ENCODE measurements at places on chromosomes 3 and 15.

- DNase-seq, result no peak
Observed at GRCh38 chr3:184157206-184157605, 2.0 kb downstream of the DVL3 start.

DNA sequence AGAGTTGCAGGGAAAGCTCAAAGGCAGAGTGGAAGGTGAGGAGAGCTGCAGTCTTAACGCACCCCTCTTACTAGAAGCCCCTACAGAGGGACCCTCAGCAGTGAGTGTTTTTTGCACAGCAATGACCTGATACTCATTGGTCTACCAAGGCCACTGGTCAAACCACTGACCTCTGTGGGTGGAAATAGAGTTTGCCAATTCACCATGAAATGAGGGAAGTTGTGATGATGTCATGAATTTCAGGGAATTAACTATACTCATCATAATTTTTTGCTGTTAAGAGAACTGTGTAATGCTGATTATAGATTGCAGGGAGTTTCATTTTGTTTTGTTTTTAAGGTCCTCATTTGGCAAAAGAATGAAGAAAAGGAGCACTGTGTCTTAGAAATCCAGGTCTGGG, 101.7 kb upstream of the SMAD3 start:
- no peak for DNase-seq

- DNase-seq, result no peak
Observed at GRCh38 chr15:89839167-89839810, 24.6 kb upstream of the ANPEP start.

- no peak for DNase-seq
Observed at GRCh38 chr3:38487323-38487722, 8.8 kb upstream of the EXOG start.

GRCh38 chr15:69629631-69630161, 177.1 kb downstream of the RPLP1 start:
- DNase-seq, result no peak

DNA sequence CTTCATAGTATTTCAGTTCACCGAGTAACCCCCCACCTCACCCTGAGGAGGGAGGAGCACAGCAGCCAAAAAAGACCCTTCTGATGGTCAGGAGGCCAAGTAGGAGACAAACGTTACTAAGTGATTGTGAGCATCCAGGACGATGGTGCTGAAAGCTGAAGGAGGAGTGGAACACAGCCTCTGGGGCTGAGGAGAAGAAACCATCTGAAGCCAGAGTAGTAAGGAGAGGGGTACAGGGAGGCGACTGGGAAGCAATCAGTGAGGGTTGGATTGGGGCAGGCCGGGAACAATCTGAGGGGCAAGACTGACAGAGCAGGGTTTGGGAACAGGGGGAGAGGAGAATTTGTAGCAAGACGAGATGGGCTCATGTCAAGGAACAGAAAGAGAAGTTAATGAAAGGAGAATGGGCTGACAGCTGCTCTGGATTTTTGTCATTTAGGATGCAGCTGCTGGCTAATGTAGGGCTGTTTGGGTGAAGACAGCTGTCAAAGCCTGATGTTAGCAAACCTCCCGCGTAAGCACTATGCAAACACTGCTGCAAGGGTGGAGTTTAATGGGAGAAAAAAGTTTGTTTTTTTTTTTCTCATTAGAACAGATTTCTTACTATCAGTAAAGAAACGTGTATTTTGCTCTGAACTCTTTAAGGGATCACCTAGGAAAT, 622.2 kb downstream of the EDEM1 start:
- DNase-seq, result no peak

DNA sequence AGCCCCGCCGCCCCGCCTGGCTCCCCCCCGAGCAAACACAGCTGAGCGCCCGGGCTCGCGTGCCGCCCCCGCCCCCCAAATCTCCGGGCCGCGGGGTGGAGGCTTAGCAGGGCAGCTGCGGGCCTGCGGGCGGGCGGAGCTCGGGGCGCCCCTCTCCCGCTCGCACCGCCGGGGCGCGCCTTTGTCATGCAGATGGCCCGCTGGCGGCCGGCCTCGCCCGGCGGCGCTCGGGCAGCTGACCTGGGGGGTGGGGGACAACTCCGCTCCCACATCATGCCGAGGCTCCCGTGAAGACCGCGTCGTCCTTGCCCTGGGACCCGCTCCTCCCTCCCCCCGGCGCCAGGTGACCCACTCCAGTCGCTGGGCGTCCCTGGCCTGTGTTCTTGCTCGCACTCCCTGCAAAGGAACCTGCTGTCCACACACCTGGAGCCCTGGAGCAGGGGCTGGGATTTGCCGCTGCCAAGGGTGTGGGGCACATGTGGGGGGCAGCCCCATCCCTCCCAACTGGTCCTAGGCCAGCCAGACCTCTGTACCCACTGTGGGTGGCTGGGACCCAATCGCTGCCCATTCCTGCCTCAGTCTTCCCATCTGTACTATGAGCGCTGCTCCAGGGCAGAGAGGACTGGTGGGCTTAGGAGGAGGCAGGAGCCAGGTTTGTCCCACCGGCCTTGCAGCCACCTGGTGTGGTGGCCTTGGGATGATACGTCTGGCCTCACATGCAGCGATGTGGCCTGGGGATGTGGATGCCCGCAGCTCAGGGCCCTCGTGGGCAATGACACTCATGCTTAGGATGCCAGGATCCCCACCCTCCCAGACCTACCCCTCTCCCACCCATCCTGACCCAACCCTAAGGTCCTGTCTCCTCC, 33.5 kb downstream of the DNAJB8 start:
- no peak for DNase-seq

DNA sequence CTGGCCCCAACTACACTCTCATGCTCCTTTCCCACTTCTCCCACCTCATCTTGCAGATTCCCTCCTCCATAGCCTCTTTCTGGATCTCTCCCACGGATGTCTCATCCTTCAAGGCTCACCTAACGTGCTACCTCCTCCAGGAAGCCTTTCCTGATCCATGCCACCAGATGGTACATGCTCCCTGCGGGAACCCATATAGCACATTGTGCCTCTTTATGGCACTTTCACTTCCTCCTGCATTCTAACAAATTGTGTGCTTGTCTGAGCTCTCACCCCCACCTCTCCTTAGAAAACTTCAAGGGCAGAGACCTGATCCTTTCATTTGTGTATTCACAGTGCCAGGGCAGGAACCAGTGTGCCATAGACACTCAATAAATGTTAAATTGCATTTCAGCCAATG, 63.0 kb downstream of the HES1 start:
- DNase-seq, result no peak

DNA sequence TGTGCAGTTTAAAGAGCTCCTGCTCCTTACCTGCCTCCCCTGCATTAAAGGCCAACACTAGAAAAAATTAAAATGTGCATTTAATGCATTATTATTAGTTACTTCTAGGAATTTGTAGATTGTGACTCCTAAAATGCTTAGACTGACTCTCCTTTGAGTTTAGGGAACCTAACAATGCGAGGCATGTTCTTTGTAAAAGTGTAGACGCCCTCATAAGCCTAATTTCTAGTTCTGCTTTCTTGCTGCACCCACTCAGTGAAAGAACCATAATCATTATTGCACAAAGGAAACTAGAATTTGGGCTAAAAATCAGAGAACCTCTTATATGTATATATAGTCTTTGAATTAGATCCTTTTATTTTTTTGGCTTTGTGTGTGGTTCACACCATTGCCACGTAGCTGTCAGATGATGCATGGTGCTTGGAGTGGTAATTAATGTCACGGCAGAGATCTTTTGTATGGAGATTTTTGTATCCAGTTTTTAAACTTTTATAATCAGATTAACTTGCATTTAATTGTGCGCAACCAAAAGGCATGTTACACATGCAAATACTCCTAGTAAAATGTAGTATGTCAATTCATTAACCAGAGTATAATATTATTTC, 710 bp downstream of the ABHD10 start:
- DNase-seq, result no peak

GRCh38 chr15:63339006-63339766, 42.5 kb downstream of the CA12 start:
- no peak for DNase-seq

DNA sequence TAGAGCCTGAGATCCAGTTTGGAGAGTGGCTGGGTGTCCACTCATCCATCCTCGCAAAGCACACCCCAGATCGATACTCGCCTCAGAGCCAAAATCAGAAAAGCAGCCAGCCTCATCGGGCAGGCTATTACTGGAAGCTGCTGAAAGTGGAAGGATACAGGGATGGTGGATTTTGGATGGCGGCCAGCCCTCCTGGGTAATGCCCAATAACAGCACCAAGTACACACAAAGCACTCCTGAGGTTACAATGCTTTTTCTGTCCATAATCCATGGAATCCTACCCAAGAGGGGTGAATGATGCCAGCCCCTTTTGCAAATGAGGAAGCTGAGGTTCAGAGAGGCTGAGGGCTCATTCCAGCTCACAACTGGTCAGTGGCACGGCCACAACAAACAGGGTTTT, 93.1 kb upstream of the SLC6A11 start:
- no peak for DNase-seq

- no peak for DNase-seq
Observed at GRCh38 chr3:155643581-155644165, 101.2 kb downstream of the PLCH1 start.

- no peak for DNase-seq
Observed at GRCh38 chr15:62104401-62104800, 37.6 kb downstream of the C2CD4A start.

GRCh38 chr3:134092208-134092701, 62.5 kb upstream of the SLCO2A1 start:
- no peak for DNase-seq

GRCh38 chr15:83653288-83653638, 660 bp upstream of the ADAMTSL3 start:
- DNase-seq, result no peak

DNA sequence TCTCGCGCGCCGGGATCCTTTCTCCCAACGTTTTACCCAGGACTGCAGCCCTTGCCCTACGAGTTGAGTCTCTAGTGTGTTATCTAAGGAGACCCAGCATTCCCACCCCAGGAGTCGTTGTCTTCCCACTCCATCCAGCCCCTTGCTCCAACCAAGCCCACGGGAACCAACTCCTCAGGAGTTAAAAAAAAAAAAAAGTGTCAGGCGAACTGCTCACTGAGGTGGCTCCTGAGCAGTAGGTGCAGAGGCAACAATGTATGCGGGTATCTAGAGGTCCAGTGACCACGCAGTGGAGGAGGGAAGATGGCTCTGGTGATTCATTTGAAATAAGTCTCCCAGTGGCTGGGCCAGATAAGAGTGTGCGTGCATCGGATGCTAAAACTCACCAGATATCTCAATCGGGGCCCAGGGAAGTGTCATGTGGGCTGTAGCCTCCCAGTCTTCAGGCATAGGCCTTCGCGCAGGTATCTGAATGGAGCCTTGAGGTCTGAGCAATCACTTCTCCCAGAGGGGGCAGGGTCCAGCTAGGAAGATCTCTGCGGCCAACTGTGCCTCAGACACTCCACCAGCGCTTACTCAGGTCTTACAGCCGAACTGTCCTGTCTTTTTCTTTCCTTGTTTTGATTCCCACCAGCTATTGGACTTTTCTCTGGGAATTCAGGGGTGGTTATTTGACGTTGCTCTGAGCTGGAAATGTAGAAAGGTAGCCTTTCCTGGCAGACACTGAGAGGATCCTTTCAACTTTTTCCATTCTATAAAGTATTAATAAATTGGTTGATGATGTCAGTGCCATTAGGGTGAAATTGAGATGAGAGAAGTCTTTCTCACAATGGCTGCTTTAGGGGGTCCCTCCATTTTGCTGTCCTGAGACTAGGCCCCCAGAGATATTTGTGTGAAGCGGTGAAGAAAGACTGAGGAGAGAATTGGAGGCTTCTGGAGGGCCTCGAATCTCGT, 21.0 kb downstream of the ZIC4 start:
- DNase-seq, result no peak

GRCh38 chr15:63595065-63595464, 2.1 kb upstream of the FBXL22 start:
- DNase-seq, result no peak

GRCh38 chr3:130895690-130896488, 2.0 kb downstream of the ATP2C1 start:
- DNase-seq, result no peak

- no peak for DNase-seq
Observed at GRCh38 chr15:70061696-70062270, 35.9 kb downstream of the TLE3 start.

- no peak for DNase-seq
Observed at GRCh38 chr3:90054311-90054710, 946.9 kb downstream of the EPHA3 start.

DNA sequence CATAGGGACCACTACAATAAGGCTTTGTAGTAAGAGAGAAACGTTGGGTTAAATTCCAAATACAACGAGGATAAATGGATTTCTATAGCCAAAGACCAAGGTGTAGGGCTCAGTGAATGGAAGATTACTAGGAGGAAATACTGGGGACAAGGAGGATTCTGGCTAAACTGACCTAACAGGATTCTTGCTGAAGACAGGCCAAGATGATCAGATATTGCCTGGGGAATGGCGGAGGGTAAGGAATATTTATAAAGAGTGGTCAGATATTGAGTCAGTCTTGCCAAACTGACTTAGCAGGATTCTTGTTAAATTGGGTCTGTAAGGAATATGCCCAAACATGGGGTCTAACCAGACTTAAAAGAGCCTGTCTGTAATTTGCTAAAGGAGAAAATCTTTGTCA, 463.8 kb downstream of the EDEM1 start:
- no peak for DNase-seq

DNA sequence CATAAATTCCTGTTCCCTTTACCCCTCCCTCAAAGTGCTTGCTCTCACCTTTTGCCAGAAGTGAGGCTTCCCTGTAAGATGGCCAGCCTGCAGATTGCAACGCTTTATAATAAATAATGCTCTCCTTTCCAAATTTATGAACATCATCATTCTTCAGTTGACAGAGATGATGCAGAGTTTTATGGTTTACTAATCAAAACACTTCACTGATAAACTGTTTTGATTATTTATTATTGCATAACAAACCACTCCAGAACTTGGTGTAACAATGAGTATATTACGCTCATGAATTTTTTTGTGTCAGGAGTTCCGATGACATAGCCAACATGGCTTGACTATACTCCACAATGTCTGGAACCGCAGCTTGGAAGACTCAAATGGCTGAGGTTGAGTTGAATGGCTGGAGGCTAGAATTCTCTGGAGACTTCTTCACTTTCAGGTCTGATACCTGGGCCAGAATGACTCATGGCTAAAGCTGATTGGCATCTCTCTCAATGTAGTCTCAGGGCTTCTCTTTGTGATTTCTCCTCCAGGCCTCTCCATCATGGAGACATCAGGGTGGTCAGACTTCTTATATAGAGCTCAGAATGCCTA, 27.3 kb upstream of the TGFBR2 start:
- DNase-seq, result no peak

- no peak for DNase-seq
Observed at GRCh38 chr3:4943549-4943948, 35.7 kb upstream of the BHLHE40 start.

- no peak for DNase-seq
Observed at GRCh38 chr3:188407158-188407880, 253.4 kb downstream of the LPP start.

DNA sequence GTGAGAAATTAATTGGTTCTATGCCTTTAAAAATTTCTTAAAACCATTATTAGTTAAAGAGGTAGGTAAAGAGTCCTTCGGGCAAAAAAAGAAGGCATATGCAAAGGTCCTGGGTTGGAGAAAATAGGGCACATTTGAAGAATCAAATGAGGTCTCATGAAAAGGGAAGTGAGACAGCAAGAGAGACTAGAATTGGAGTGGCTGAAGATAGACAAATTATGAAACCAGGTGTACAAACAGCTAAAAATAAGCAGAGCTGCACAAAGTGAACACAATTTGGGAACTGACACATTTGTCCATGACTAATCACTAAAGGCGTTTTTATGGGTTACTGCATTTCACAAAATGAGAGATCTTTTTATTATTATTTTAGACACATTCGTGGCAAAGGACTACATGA, 581.2 kb downstream of the PYDC2 start:
- DNase-seq, result no peak
